A549 treated with Hydrocortisone at 1 μM for 4 hours (cell line): ENCODE measurements at places on chromosomes 13 and 19. TPM values are rescaled to one million over a fixed set of nuclear protein-coding genes. Genes with fewer than 3 reads are reported as not detected.

Gene MBD3L2
- total RNA-seq: not detected in 5 replicates

Gene ZNF426
- 0.56 to 1.4 TPM (median 0.99 TPM) in 5 replicates for total RNA-seq

Gene ZAR1L
- total RNA-seq: not detected in 5 replicates

Gene ZNF90
- total RNA-seq: not detected in 5 replicates

Gene CEACAM6
- total RNA-seq: 14.7 to 22.7 TPM (median 18.6 TPM) in 5 replicates
